ENCODE measurements at places on chromosomes 1 and 21.

DNA sequence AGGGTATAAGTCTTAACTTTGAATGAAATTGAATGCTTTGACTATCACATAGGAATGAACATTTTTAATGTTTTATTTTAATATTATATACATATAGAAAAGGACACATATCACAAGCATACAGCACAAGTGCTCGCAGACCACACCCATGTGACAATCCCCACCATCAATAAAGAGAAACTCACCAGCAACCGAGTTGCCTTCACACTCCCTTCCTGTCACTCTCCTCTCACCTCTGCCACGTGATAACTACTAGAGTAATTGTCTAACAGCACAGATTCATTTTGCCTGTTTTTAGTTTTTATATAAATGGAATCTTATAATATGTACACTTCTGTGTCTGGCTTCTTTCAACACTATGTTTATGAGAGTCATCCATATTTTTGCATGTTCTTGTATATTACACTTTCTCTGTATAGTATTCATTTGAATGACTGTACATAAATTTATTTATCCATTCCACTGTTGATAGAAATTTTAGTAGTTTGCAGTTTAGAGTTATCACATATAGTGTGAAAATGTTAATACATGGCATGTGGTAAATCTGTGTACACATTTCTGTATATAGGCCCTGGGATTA is 304.9 kb upstream of the DUSP10 start:
- no peak for DNase-seq

DNA sequence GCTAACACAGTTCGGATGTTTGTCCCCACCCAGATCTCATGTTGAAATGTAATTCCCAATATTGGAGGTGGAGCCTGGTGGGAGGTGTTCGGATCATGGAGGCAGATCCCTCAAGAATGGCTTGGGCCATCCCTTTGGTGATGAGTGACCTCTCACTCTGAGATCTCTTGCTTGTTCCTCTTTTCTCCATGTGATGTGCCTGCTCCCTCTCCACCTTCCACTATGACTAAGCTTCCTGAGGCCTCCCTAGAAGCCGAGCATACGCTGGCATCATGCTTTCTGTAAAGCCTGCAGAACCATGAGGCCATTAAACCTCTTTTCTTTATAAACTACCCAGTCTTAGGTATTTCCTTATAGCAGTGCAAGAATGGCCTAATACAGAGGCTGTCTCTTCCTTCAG is 8.1 kb upstream of the PLA2G5 start:
- DNase-seq: no peak

DNA sequence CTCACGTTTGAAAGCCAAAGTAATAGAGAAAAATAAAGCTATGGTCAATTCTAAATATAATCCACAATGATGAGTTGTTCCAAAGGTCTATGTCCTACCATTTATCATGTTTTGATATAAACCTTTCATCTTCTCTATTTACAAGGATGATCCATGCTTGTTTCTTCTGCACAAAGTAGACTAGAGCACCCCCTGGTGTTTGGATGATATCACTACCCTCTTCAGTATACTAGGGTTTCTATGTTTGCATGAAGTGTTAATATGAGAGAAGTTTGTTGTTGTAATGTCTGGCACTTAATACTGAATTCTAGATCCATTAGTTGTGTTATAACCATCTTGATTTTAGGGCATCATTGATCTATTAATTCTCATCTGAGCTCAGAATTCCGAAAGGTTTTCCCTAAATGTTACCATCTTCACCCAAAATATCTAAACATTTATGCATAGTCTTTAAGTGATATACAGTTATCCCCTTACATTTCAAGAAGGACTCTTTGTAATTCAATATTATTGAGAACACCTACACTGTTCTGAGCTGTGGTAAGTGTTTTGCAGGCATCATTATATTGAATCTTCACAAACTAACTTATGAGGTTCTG is 21.1 kb downstream of the CLDN8 start:
- DNase-seq: peak; percentile 8

DNA sequence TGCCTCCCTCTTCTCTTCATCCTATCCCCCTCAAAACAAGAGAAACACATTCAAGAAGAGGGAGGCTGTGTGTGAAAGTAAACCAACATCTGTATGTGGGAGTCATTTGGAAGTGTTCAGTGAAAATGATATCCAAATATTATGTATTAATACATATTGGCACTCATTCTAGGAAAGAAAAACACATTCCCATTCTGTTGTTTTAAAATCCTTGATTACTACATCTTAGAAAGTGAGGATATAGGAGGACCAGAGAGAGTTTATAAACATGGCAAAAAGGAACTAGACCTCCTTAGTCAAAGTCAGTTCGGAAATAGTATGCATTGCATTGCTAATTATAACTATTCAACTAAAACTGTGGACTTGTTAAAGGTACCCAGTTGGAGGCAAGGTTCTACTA is 786.6 kb downstream of the ADGRL2 start:
- no peak for DNase-seq

Data from NCI-H524 treated with DMSO at 0.1 percent for 48 hours (cell line).